ENCODE measurements at places on chromosomes 1 and 21.
A peak's percentile ranks its signal among the peaks of the same experiment; 100 is the strongest.

- peak; percentile 28 for DNase-seq
Measured at GRCh38 chr1:205199090-205199930, 12.2 kb downstream of the DSTYK start.

- peak; percentile 22 for DNase-seq
Measured at GRCh38 chr1:110091791-110092190, 20.5 kb upstream of the UBL4B start.

- no peak for DNase-seq
Measured at GRCh38 chr1:85943526-85943925, 213.0 kb downstream of the COL24A1 start.

DNA sequence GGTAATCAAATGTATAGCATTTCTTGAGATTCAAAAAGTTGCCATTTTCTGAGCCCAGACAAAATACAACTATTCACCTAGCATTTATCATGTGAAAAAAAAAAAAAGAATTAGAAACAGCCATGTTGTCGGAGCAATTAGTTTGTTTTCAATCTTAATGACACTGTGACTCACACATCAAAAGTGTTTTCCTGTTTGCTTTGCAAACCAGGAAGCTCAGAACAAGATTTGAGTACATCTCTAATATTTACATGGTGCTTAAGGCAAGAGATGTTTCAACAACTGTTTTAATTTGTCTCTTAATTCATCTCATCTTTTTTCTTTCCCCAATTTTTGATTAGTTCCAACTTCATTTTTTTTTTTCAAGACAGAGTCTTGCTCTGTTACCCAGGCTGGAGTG lies 62.5 kb upstream of the CAPZB start:
- DNase-seq = no peak

GRCh38 chr1:106780066-106780465 lies 276.4 kb upstream of the PRMT6 start:
- DNase-seq = no peak

DNA sequence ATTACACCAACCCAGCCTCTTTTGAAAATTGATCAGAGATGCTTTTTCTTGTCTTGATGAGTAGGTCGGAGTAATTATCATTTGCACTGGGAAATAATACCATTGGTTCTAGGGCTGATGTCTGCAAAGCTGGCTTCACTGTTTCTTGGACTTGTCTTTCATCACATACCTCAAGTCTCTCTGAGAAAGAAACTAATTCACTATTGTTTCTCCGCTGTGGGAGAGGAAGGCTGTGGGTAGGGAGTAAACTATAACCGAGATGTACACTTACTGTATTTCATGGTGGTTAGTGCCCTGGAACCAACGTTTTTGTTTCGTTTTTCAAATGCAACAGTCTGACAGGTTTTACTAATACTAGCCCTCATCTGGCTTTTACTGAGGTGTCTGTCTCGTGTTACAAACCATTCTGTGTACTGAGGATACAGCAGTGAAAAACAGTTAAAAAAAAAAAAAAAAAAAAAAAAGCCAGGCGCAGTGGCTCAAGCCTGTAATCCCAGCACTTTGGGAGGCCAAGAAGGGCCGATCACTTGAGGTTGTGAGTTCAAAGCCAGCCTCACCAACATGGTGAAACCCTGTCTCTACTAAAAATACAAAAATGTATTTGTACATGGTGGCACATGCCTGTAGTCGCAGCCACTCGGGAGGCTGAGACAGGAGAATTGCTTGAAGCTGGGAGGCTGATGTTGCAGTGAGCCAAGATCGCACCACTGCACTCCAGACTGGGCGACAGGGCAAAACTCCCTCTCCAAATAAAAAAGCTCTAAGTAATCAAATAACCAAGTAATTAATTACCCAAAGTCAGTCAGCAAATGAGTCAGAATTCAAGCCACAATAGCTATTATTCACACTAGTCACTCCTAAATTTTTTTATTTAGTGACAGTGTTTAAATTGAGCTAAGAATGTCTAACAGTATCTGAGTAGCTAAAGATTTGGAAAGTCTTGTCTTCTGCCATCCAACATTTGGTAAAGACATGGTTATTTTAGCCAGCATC lies 23.3 kb downstream of the TOMM20 start:
- DNase-seq = no peak

- DNase-seq = peak; percentile 10
Measured at GRCh38 chr21:42574234-42575027, 60.8 kb downstream of the SLC37A1 start.

DNA sequence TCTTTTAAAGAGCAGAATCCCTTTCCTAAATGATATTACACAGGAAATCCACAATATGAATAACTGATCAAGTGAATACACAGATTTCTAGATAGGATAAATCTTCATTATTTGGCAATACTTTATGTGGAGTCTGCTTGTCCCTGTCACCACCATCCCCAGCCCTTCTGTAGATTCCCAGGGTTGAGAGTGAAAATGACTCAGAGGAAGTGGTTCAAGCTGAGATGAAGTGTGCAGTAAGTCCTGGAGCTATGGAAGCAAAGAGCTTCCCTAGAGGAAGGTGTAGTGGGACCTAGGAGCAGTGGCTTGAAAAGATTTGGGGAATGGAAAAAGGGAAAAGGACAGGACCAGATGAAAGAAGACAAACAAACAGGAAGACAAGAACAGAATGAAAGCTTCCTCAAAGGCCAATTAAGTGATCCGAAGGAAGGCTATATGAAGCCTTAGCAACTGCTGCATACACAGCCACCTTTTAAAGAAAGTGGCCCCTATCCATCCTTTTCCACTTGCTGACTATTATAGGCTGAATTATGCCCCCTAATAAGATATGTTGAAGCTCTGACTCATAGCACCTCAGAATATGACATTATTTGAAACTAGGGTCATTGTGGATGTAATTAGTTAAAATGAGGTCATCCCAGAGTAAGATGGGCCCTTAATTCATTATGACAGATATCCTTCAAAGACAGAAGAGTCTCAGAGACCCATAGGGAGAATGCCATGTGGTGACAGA lies 96.5 kb upstream of the CAMK1G start:
- DNase-seq = peak; percentile 69

DNA sequence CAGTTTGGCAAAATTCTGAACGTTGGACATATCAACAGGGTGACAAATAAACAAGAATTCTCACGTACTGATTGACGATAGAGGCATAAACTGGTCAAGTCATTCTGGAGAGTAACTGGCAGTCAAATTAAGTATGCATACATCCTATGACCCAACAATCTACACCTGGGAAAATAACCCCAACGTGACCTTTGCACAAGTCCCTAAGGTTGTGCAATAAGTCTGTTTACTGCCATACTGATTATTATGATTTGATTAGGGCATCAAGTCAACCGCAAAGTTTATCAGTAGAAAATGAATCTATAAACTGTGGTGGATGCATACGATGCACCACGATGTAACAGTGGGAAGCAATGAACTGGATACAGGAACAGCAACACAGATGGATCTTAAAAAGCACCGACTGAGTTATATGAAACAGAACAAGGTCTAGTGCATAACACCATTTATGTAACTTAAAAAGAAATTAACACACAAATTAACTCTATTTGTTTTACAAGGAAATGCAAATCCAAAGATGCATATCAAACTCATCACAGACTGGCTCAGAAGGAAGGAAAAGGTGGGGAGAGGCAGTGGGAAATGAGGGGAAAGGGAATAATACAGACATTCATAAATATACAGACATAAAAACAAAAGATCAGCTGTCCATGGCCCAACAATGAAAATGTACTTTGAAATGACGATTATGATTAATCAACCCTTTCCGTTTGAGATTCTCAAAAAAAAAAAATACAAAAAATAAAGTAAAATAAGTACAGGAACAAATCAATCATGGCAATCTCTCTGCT lies 41.0 kb upstream of the SEC16B start:
- no peak for DNase-seq

- DNase-seq = no peak
Measured at GRCh38 chr21:38619992-38620479, 121.8 kb upstream of the ERG start.

DNA sequence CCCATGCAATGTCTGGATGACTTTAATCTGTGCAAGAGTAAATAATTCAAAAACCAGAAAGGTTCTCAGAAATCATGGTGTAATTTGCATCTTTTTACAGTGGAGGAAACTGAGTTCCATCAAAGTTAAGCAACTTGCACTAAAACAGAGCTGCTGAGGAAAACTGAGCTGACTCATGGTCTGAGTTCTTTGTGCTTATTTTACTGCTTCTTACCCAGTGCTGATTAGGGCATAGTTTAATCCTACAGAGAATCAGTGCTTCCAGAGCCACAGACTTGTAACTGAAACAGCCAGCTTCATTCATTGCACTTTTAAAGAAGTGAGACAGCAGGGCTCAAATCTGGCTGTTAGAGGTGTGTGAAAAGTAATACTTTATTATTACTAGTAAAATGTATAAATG lies 10.9 kb upstream of the RWDD3 start:
- DNase-seq = peak; percentile 45

GRCh38 chr1:156751451-156751756 lies at the start of gene HDGF:
HDGF (minus strand) TSS chr1:156751675; CDS start chr1:156751429, 246 bp downstream.
- no peak for DNase-seq

DNA sequence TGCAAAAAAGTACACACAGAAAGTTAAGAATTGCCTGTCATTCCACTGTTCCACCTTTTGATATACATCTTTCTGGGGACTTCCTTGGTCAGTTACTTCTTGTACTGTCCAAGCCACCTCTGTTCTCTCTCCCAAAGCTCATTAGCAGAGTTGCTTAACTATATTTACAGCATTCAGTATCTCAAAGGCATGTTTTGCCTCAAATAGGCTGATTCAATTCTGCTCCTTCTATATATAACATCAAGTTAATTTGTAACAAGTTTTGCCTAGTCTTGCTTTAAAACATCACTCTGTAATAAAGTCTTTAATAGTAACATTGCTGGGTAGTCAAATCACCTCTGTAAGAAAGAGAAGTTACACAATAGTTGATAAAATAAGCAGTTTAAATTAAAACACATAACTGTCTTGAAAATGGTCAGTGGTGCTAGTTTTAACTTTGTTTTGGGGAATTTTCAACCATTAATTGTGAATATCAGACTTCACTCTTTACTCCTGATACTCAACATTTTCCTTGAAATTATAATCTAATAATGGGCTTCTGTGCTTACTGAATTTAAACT lies 35.7 kb downstream of the EDARADD start:
- no peak for DNase-seq

DNA sequence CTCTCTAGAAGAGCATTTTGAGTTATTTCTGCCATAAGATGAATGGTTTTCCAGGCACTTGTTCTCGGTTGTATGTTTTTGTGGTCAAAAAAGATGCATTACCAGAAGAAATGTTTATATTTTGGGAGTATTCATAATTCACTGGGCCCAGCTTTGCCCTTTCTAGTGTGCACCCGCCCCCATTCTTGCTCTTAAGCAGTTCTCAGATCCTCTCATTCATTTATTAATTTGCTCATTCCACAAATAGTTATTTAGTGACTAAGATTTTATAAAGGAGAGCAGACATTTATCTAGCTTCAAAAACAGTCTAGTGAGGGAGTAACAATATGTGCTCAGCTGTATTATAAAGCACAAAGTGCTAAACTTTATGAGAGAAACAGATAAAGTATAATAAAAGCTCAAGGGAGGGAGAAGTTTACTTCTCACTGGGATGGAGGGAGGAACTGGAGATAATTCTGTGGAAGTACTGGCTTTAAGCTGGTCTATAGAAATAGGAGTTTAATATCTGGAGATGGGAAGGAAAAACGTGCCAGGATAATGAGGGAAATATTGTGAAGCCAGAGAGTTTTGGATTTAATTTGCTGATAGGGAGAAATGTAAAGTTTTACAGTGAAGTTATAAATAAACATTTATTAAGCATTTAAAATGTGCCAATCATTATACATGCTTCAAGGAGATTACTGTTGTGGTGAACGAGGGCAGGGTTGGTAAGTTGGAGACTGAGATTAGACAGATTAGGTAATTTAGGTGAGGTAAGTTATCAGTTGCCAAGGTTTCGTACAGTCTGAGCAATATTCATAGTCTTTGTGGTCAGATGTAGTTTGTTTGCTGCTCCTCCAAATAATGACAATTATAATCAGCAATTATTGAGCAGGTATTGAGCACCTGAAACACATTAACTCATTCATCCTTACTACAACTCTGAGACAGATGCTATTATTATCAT lies 9.1 kb upstream of the MACF1 start:
- DNase-seq = peak; percentile 85

DNA sequence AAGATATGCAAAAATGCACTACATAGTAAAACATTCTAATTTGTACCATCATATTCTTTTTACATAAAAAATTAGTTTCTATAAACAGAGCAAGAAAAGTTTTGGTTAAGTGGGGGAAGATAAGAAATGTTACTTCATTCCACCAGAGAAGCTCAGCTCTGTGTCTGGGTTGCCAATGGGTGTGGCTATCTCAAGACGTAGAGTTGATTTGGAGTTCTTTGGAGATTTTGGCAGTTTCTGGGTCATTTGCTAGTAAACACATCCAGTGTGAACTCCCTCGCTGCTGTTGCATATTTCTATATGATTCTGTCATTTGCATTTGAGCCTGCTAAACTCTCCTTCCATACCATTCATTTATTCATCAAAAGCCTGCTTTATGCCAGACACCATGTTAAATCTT lies 7.2 kb downstream of the RGL1 start:
- no peak for DNase-seq
